A673 (cell line): ENCODE measurements at places on chromosomes 2 and 18.

GRCh38 chr2:112150851-112151250 is 12.7 kb downstream of the FBLN7 start:
- no peak for DNase-seq

DNA sequence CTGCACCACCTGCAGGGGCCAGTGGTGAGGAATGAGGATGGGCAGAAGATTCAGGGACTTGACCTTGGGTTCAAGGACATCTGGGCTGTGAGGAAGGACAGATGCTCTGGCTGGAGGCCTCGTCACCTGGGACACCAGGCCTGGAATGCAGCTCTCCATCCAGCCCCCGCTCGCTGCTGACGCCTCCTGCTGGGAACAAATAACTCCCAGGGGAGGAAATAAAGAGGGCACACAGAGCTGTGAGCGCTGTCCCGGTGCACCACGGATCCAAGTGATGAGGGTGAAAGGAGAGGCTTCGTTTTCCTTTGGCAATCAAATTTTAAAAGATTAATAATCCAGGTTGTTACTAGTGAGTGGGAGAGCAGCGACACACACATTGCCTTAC is 368.0 kb upstream of the MYT1L start:
- DNase-seq = peak; percentile 7

DNA sequence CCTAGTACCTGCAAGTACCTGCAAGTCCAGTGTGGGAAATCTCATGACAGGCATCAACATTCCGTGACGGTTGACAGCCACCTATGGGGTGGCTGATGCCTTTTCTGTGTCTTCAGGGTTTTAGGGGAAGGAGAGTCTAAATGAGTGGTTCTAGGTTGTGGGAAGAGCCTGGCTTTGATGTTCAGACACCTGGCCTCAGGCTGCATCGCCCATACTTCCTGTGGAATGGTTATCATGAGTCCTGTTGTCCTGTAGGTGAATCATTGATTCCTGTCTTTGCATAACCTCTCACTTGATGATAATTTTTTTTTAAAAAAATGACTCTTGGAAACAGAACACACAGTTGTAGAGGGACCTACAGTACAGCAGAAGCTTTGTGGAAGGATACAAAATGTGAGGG is 108.9 kb downstream of the NEDD4L start:
- DNase-seq = no peak

GRCh38 chr2:26609839-26610277 is 31.3 kb downstream of the CIB4 start:
- no peak for DNase-seq

DNA sequence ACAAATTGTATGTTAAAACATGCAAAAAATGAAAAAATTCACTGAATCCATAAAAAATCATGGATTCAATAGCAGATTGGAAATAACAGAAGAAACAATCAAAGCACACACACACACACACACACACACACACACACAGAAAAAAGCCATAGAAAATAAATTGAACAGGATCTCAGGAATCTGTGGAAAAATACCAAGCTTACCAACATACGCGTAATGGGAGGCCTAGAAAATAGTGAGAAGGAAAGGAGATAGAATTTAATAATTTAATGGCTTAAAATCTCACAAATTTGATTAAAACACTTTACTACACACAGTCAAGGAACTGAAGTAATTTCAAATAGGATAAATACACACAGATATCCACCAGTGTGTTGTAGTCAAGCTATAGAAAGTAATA is 1671.5 kb upstream of the PIK3C3 start:
- no peak for DNase-seq

GRCh38 chr18:48825101-48825745 is 125.5 kb downstream of the SMAD7 start:
- DNase-seq = no peak

DNA sequence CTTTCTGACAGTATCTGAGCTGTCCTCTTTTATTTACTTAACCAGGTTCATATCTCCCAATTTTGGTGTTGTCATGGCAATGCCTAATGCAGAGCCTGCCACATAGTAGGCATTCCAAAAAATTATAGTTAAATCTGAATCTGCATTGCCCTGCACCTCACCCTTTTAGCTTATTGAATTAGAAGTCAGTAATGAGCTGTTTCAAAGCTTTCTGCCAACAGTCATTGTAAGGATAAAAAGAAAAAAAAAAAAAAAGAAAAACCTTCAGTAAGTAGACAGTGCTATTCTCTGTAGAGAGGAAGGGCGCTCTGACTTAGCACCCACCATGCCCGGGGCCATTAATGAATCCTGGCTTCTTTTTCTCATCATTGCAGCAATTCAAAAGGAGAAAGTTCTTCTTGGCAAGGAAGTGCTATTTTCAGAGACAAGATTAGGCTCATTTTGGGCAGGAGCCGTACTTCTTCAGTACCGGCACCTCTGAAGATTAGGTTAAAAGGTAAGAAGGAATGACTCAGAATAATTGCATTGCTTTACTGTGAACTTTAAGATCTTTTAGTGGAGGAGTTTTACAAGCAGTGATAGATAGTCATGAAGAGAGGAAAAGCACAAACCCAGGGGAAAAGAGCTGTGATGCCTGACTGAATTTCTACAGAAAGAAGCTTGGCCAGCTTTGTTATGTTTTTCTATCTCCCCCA is 2041.2 kb upstream of the PIK3C3 start:
- no peak for DNase-seq

DNA sequence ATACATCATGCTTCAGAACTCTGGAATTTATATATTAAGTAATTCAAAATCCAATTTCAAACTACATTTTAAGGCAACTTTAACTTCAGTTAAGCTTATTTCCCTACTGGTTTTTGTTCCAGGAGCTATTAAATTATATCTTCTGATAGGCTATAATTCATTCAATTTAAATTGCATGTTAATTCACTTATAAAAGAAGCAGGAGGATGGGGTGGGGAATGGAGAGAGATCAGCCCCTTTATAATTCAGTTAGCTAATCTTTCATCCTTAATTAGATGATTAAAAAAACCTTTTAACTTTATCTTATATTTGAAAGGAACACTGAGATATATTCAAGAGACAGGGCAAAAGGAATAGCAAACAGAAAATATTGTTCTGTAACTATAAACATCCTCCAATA is 86.8 kb downstream of the AKAIN1 start:
- no peak for DNase-seq

GRCh38 chr2:78644854-78645253 is 380.6 kb upstream of the REG3G start:
- peak; percentile 28 for DNase-seq

DNA sequence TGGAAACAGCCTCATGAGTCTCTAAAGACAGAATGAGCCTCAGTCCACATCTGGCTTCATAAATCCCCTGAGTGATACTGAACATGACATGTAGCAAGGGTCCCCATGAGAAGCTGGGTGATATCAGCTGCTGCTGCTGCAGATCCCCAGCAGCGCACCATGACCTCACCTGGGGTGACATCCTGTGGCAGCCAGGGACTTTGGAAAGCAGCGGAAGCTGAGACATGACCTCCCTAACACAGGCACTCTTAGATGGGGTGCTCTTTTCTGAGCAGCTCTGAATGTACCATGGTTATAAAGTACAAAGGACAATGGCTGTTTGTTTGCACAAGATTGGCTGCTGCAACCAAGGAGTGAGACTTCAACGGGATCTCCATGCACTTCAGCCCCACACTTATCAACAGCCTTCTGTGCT is 74.7 kb upstream of the TMEM200C start:
- no peak for DNase-seq

DNA sequence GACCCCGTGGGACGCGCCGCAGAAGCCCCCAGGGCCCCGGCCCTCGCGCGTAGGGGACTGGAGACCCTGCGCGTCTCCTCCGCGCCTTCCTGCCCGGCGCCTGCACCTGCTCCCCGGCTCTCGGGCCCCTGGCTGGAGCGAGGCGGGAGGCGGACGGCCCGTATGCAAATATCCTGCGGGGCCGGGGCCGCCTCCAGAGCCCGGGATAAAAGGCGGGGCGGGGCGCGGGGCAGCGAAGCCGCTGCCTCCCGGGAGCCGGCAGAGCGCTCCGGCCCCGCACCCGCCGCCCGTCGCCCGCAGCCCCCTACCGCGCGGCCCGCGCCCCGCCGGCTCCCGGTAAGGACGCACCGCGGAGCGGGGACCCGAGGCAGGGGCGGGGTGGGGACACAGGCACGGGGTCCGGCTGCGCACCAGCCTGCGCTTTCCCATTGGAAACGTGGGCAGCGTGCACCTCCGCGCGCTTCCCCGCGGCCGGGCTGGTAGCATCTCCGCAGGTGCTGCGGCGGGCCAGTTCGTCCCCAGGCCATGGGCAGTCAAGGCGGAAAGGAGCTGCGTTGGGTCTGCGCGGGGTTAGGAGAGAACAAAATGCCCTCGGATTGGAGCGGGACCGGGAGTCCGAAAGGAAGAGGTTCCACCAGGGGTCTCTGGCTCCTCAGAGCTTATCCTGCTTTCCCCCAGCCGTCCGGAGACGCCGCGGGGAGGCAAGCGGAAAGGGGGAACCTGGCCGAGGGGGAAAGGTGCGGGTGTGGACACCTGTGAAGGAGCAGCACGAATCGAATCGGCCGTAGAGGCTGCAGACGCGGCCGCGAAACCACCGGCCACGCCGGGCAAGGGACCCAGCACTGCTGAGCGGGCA is at the start of gene ATP6V1C2:
Gene ATP6V1C2, plus strand, starts transcription at position 235 of the 856 bp plus-strand sequence. CDS start 1,220 bp downstream, outside the sequence.
- no peak for DNase-seq

- no peak for DNase-seq
Observed at GRCh38 chr18:22698711-22699110, 234.4 kb upstream of the RBBP8 start.

GRCh38 chr2:216159144-216159543 is 50.0 kb downstream of the XRCC5 start:
- DNase-seq = no peak

- DNase-seq = no peak
Observed at GRCh38 chr2:237501892-237502513, 15.0 kb downstream of the MLPH start.

DNA sequence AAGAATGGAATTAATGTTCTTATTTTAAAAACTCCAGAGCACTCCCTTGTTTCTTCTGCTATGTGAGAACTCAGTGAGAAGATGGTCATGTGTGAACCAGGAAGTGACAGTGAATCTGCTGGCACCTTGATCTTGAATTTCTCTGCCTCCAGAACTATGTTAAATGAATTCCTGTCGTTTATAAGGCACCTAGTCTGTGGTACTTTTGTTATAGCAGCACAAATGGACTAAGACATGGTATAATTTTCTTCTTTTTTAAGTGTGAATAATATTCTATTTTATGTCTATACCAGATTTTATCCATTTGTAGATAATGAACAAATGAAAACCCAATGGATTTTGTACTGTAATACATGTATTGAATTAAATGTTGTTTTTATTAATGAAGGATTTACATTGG is 601.9 kb upstream of the REG3G start:
- DNase-seq = no peak

DNA sequence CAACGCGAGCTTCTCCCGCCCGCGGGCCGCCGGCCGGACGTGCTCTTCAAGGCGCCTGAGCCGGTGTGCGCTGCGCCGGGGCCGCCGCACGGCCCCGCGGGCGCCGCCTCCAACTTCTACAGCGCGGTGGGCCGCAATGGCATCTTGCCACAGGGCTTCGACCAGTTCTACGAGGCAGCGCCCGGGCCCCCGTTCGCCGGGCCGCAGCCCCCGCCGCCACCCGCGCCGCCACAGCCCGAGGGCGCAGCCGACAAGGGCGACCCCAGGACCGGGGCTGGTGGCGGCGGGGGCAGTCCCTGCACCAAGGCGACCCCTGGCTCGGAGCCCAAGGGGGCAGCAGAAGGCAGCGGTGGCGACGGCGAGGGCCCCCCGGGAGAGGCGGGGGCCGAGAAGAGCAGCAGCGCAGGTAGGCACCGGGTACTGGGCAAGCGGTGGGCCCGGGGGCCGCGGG is 676 bp downstream of the HOXD11 start:
- peak; percentile 60 for DNase-seq

DNA sequence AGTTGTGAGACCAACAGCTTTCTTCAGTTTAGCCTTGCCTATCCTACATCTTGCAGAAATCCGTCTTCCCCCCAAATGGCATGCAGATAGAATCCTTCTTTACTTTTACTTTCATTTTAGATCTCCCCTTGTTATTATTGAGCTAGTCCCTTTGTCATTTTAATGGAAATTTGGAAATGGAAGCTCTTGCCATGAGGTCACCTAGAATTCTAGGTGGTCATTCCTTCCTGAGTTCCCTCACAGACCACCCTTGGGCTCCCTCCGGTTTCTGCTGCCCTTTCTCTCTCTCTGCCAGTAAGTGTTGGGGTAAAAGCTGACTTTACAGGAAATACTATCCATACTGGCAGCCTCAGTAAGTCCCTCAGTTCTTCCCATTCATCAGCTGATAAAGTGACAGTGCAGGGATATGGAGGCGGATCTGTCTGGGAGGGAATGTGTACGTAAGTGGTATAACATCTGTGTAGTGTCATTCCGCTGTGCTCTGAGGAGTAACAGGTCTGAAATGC is 30.2 kb downstream of the ARHGAP25 start:
- DNase-seq = no peak

DNA sequence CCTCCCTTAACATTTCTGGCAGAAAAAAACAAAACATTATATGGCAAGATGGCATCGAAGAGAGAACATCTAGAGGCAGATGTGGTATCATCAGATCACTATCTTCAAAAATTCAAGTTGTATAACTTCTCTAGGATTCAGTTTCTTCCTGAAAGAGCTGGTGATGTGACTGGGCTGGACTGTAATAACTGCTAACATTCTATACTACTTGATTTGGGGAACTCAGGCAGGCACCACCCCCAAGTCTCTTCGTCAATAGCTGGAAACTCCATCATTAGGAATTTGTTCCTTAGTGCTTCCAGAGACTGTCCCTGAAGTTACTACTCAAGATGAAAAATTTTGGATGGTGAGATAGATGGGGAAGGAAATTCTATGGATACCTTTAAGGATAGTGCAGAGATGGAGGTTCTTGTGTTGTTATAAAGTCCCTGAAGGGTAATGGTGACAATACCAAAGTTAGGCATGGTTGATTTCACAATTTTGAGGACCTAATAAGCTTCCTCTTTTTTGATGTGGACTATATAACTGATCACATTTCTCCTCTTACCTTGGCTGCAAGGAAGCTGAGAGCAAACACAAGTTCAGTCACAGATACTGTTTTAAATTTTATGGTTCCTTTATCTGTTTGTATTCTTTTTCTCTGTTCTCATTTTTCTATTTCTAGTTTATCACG is 59.1 kb upstream of the PGAP1 start:
- DNase-seq = no peak

GRCh38 chr18:48975120-48975816 is 24.5 kb upstream of the SMAD7 start:
- no peak for DNase-seq

DNA sequence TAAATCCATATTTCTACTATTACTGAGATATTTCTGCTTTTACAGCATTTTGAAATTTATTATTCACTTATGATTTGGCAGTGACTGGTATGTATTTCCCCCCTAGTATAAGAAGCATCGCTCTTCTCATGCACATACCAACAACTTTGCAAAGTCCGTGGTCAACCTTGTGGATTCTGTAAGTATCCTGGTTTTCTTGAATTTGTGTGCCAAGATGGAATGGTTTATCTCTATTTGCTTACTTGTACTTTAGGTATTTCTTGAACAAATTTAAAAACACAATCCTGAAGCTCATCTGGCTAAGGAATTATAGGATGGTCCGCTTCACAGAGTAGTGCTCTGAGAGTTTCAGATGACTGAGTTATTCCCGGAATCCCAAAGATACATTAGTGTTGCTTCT is 85.0 kb upstream of the FAM237A start:
- no peak for DNase-seq
